Kidney epithelial cell (primary cell): ENCODE measurements at places on chromosomes 5 and 9. TPM values are rescaled to one million over a fixed set of nuclear protein-coding genes. Genes with fewer than 3 reads are reported as not detected.

Gene SURF1
- 39.2 and 56.4 TPM in 2 replicates for total RNA-seq

Gene DNM1
- total RNA-seq = 16.2 and 20.5 TPM in 2 replicates

Gene CKMT2
- not detected in 2 replicates for total RNA-seq

Gene SLC4A9
- total RNA-seq = 0.07 TPM in 1 of 2 replicates, not detected in the other

Gene GAPT
- not detected in 2 replicates for total RNA-seq

Gene UGCG
- 158 and 172 TPM in 2 replicates for total RNA-seq

Gene LRRC70
- total RNA-seq = 0.25 TPM in 1 of 2 replicates, not detected in the other

Gene LIFR
- total RNA-seq = 11.0 and 13.8 TPM in 2 replicates

Gene FBN2
- total RNA-seq = 25.2 and 31.9 TPM in 2 replicates

Gene ARRDC1
- total RNA-seq = 84.2 and 110 TPM in 2 replicates

Gene SPATA31E1
- total RNA-seq = not detected in 2 replicates

Gene ATP6V0E1
- total RNA-seq = 171 and 178 TPM in 2 replicates

Gene F12
- 4.0 and 5.1 TPM in 2 replicates for total RNA-seq

Gene PRUNE2
- total RNA-seq = 0.41 and 1.0 TPM in 2 replicates

Gene C9
- total RNA-seq = not detected in 2 replicates

Gene NR6A1
- total RNA-seq = 0.92 and 2.2 TPM in 2 replicates

Gene NIM1K
- total RNA-seq = 0.07 and 0.21 TPM in 2 replicates

Gene FOXI1
- total RNA-seq = not detected in 2 replicates

Gene SNCB
- not detected in 2 replicates for total RNA-seq

Gene GARIN3
- total RNA-seq = not detected in 2 replicates

Gene SPINK7
- not detected in 2 replicates for total RNA-seq

Gene SLC6A19
- total RNA-seq = not detected in 2 replicates

Gene PRDM9
- total RNA-seq = 0.07 TPM in 1 of 2 replicates, not detected in the other

Gene STRBP
- 26.4 and 27.5 TPM in 2 replicates for total RNA-seq

Gene COMMD10
- total RNA-seq = 31.4 and 32.0 TPM in 2 replicates

Gene GADD45G
- total RNA-seq = 0.41 and 2.2 TPM in 2 replicates

Gene TMEM232
- total RNA-seq = 3.7 and 10.9 TPM in 2 replicates

Gene PCDHB13
- 1.9 and 3.1 TPM in 2 replicates for total RNA-seq

Gene C5orf52
- total RNA-seq = not detected in 2 replicates

Gene WNK2
- total RNA-seq = 9.7 and 17.1 TPM in 2 replicates

Gene C9orf43
- 0.88 and 1.4 TPM in 2 replicates for total RNA-seq

Gene SH2D3C
- 0.17 and 0.27 TPM in 2 replicates for total RNA-seq

Gene IFT74
- total RNA-seq = 10.4 and 17.5 TPM in 2 replicates

Gene ANKH
- total RNA-seq = 9.0 and 15.8 TPM in 2 replicates

Gene TNFSF15
- total RNA-seq = 11.7 and 13.4 TPM in 2 replicates

Gene ACO1
- total RNA-seq = 30.9 and 39.1 TPM in 2 replicates

Gene RNF183
- total RNA-seq = not detected in 2 replicates

Gene DAB2
- 12.6 and 14.6 TPM in 2 replicates for total RNA-seq

Gene NDUFA8
- 37.3 and 42.7 TPM in 2 replicates for total RNA-seq

Gene TLX3
- 0.14 and 0.58 TPM in 2 replicates for total RNA-seq

Gene WWC1
- total RNA-seq = 118 and 121 TPM in 2 replicates

Gene UBE2QL1
- total RNA-seq = 0.17 and 0.34 TPM in 2 replicates

Gene ARL10
- total RNA-seq = 8.8 and 18.5 TPM in 2 replicates

Gene CD180
- total RNA-seq = 0.04 TPM in 1 of 2 replicates, not detected in the other

Gene CHSY3
- total RNA-seq = 1.7 and 2.5 TPM in 2 replicates

Gene SLC28A3
- total RNA-seq = 0.21 and 0.75 TPM in 2 replicates

Gene CD74
- 119 and 126 TPM in 2 replicates for total RNA-seq

Gene TICAM2
- 0.55 and 2.3 TPM in 2 replicates for total RNA-seq
